ENCODE measurements at places on chromosomes 11 and 22.

DNA sequence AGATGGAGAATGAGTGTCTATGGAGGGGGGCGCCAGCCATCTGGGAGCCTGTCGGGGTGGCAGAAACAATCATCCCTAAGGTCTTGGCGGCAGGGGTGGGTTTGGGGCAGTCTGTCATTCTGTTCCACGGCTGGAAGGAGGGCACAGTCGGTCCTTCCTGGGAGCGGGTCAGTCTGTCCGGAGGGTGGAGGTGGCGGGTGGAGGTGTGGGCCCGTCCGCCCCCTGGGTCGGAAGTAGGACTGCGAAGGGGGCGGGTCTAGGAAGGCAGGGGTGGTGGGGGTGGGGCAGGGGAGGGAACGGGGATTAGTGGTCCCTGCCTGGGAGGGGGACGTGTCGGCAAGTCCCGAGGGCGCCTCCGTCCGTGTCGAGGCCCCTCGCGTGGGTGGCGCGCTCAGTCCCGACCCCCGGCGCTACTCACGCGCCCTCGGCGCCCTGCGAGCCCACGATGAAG lies 461 bp downstream of the TBC1D10A start:
- no peak for DNase-seq

- DNase-seq, result no peak
These were observed 187.0 kb upstream of the ANO3 start for GRCh38 chr11:26144911-26145310.

- no peak for DNase-seq
These were observed 611.7 kb upstream of the CNTN5 start for GRCh38 chr11:98409069-98409468.

DNA sequence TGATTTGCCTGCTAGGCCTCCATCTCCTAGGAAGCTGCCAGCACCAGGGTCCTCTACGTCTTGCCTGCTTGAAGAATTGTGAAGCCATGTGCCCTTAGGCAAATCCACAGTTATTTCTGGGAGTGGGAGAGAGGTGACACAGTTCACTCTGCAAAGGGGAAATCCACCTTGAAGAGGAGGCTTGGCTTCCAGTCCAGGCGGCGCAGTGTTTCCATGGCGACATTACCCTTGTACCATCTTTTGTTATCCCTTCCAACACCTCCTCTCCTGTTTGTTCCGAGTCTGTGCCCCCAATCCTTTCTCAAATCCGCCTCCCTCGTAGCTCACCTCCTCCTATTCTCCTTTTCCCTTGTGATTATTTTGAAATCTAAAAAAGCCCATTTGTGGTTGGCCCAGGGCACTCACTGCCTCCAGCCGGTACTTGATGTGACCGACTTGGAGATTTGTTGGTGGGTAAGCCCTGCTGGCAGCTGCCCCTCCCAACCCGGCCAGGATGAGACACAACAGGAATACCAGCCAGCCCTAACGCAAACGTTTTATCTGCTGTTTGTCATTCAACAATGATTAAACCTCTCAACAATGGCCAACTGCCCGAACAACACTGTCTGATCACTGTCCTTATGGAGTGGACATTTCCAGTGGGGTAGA lies 18.4 kb downstream of the SYT13 start:
- no peak for DNase-seq

DNA sequence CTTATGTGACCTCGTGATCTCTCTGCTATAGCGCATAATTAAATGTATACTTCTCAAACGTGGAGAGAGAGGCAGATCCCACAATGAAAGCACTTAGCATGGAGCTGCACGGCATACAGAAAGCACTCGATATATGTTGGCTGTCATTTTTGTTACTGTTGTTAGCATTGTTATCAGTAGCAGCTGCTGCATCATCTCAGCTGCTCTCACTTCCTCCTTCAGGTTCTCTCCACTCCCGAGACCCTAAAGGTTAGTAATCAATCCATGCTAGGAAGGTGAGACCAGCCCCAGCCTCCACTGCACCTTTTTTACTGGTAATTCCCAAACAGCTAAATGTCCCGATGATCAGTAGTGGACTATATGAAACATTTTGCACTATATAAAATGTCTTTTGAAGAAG lies 13.4 kb upstream of the API5 start:
- no peak for DNase-seq

DNA sequence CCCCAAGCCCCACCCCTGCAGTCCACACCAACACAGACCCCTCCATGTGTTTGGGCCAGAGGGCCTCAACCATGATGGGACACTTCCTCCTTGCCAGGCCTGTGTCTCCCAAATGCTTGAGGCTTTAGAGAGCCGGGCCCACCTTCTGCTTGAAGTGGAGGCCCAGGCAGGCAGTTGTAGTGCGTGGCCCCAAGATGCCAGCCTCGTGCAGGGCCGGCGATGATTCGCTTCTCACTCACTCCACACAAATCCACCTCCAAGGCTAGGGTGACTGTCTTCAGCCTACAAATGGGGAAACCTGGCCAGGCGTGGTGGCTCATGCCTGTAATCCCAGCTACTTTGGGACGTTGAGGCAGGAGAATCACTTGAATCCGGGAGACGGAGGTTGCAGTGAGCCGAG lies 5.7 kb downstream of the PRR5 start:
- no peak for DNase-seq

DNA sequence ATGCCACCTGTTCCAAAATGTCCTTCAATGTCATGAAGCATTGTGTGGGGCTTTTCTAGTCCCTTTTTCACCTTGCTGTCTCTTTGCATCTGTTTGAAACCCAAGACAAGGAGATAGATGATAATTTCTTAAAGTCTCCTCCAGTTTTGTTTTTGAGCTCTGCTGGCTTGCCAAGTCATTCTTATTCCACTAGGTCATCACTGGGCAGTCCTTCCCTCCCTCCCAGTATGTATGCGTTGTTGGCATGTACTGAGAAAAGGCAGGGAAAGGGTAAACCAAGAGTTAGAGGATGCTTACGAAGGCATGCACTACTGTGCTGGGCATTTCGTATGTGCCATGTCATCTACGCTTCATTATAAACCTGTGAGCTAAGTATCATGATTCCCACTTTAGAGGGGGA lies 78.6 kb downstream of the PARVA start:
- no peak for DNase-seq

DNA sequence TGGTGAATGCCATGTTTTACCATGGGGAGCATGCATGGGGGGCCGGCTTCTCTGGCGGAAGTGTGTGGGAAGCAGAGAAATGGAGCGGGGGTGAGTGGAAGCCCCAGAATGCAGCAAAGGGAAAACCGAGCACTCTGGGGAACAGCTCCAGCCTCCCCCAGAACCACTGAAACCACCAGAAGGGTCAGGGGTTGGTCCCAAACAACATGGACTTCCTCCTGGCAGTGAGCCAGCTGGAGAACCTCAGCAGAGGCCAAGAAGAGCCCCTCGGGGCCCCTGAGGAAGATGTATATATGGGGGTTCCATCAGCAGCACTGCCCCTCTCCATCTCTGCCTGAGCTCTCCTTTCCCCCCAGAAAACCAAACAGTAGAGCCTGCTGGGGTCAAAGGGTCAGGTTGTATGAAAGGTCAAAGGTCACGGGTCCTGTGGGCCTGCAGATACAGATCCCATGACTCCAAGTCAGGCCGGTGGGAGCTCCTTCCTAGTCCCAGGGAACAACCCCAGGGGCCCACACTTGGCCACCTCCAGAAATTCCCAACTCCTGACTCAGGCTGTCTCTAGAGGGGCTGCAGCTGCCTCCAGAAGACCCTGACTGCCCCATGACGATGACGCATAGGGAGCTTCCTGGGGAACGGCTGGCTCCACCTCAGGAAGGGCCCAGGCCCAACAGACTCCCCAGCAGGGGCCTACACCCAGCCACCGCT lies 48.5 kb upstream of the TIMP3 start:
- no peak for DNase-seq

- DNase-seq, result no peak
These were observed 528.7 kb downstream of the ETS1 start for GRCh38 chr11:128058580-128059208.

- DNase-seq, result no peak
These were observed 54.6 kb upstream of the ASPHD2 start for GRCh38 chr22:26374391-26375026.

GRCh38 chr11:48005831-48006270 lies 25.5 kb downstream of the PTPRJ start:
- no peak for DNase-seq

All from activated CD4-positive, alpha-beta T cell treated with anti-CD3 and anti-CD28 coated beads, Interleukin-2, amount 50 U/mL, for 4 hours (primary cell).